ENCODE measurements at places on chromosomes 3 and 15.
A peak's percentile ranks its signal among the peaks of the same experiment; 100 is the strongest.

DNA sequence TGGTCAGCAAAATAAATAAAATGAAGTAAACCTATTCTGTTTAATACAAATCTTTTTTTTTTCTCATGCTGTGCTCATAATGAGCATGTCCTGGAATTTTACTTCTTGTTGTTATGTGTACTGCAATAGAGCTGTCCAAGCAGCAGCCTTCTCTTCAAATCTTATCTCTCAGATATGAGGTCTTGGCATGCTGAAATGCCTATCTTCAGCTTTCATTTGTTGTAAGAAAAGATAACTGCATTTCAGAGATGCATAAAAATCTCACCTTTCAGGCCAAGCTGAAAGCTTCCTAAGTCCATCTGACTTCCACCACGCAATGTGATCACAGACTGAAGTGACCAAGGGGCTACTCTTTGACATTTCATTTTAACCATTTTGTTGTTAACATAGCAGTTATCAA, 43.5 kb upstream of the LRRC3B start:
- no peak for DNase-seq

DNA sequence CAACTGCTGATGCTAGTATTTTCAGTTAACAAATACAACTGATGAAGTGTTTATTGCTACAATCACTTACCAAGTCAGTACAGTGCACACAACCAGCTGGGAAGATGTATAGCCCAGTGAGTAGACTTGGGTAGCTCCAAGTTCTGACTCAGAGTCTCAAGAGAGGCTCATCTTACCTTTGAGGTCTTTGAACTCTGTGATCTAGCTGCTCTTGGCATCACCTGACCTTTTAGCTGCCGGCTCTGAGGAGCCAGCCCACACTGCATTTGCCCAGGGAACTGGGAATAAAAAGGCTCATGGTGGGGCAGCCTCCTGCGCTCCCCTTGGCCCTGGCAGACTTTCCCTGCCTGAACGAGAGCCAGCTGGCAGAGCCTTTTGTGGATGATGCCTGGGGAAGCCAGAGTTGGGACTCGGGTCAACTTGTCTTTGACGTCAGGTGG, 82.6 kb downstream of the CEMIP start:
- no peak for DNase-seq

DNA sequence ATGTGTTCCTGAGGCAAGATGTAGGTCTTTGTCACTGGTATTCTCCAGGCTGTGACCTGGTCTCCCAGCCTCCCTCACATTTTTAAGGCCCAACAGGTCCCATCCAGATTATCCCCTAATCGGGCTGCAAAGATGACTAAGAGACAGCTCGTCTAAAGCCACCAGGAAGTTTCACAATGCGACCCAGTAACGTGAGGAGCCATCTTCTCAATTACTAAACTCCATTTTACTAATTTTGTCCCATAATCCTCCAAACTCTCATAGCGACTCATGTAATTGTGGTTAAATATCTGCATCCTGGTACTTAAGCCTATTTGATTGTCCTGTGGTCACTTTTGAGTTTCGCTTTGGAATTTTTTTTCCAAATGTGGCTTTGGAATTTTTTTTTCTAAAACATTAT, 8.7 kb upstream of the PLA2G4F start:
- DNase-seq, result peak; percentile 22

- DNase-seq, result peak; percentile 64
Measured at GRCh38 chr15:68586274-68586961, 7.6 kb downstream of the CORO2B start.

- no peak for DNase-seq
Measured at GRCh38 chr3:59658866-59659265, 609.0 kb upstream of the CFAP20DC start.

GRCh38 chr15:40064231-40064894, 25.4 kb upstream of the SRP14 start:
- DNase-seq, result peak; percentile 89

DNA sequence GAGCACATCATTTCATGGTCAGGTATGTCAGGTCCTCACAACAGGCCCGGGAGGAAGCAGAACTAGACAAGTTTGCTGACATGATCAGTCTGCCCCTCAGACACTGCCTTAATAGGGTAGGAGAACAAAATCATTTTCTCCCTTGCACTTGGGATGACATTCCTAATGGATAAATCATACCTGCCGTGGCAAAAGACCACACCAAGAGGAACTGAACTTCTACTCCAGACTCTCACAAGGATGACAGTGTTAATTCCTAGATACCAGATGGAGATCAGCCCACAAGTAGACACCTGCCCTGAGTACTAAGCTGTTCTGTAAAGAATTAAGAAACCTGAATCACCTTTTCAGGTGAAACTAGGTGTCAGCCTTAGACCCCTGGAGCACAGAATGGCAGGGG, 19.5 kb downstream of the SIAH2 start:
- DNase-seq, result peak; percentile 40

- DNase-seq, result peak; percentile 39
Measured at GRCh38 chr3:73694983-73695757, 70.4 kb upstream of the PDZRN3 start.

GRCh38 chr15:59436774-59437141, 1.2 kb upstream of the FAM81A start:
- DNase-seq, result no peak

DNA sequence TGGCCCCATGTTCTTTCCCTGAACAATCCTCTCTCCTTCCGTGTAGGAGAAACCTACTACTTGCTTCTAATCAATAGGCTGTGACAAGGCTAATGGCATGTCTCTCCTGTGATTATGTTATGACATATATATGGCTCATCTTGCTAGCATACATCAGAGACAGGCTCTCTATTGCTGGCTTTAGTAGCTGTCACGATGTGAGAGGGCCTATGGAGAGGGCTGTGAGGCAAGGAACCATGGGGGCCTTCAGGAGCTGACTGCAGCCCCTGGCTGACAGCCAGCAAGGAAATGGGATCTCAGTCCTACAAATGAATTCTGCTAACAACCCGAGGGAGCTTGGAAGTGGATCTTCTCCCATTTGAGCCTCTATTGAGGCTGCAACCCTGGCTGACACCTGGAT, 96.3 kb downstream of the EOMES start:
- no peak for DNase-seq

Measured in AG10803 (cell line).